ENCODE measurements at places on chromosomes 11 and 22. TPM values are rescaled to one million over a fixed set of nuclear protein-coding genes. Genes with fewer than 3 reads are reported as not detected.

Gene CD44
- total RNA-seq = 741 TPM

Gene BDNF
- 9.3 TPM for total RNA-seq

Gene CD248
- total RNA-seq = 0.02 TPM

Gene PRODH
- 1.2 TPM for total RNA-seq

Gene FZD4
- 1.3 TPM for total RNA-seq

Gene IGLL1
- not detected for total RNA-seq

Data from A549 treated with AZD2906 at 1 μM for 4 hours (cell line).